ENCODE measurements at places on chromosomes 5 and 9.
A peak's percentile ranks its signal among the peaks of the same experiment; 100 is the strongest.

GRCh38 chr5:57422993-57423392 is 59.6 kb downstream of the ACTBL2 start:
- DNase-seq: no peak

DNA sequence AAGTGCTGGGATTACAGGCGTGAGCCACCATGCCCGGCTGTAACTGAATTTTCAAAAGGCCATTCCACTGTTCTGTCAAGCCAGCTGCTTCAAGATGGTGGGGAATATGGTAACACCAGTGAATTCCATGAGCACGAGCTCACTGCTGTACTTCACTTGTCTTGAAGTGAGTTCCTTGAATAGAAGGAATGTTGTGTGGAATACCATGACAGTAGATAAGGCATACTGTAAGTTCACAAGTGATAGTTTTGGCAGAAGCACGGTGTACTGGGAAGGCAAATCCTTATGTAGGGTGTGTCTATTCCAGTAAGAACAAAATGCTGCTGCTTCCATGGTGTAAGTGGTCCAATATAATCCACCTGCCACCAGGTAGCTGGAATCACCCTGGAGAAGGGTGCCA is 6.6 kb upstream of the PRXL2C start:
- peak; percentile 43 for DNase-seq

- DNase-seq: peak; percentile 52
Measured at GRCh38 chr5:97550164-97550563, 367.1 kb upstream of the RIOK2 start.

GRCh38 chr9:81431641-81432040 is 257.7 kb downstream of the TLE1 start:
- DNase-seq: peak; percentile 90

DNA sequence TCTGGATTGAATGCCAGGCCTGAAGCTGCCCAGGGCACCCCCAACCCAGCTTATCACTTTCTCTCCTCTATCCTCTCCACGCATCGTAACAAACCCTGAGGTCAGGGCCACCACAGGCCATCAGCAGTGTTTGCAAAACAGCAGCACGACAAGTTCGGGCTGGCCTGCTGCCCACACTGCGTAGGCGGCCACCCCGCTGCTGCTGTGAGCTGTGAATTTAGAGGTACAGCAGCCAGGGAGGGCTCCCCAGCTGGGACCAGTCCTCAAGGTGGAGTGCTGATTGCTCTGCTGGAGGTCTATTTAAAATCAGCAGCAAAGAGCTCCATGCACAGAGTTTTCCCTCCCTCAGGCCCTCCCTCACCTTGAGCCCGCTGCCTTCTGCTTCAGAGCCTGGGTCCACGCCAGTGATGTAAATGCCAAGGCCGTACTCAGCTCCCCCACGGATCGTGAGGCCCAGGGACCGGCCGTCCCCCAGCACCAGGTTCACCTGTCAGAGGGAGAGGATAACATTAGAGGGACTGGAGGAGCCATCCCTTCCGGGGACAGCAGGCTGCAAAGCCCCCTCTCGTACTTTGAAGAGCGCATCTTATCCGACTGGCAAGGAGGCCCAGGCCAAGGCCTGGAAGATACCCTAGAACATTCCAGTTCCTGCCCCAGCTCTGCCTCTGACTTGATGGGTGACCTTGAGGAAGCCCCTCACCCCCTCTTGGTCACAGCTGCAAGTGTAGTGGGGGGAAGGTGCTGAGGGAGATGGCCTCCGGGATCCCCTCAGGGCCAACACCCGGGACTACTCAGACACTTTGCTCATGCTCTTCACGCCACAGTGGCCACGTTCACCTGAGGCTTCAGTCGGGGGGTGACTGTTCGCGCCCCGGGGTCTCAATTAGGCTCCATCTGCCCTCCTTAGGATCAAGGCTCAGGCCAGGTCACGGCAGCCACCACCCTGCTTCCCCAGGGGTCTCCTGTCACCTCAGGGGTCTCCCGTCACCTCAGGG is 39.1 kb downstream of the WHRN start:
- no peak for DNase-seq

GRCh38 chr5:88658886-88659285 is 224.1 kb downstream of the MEF2C start:
- DNase-seq: no peak
